ENCODE measurements at places on chromosomes 6 and 20.
A peak's percentile ranks its signal among the peaks of the same experiment; 100 is the strongest.

DNA sequence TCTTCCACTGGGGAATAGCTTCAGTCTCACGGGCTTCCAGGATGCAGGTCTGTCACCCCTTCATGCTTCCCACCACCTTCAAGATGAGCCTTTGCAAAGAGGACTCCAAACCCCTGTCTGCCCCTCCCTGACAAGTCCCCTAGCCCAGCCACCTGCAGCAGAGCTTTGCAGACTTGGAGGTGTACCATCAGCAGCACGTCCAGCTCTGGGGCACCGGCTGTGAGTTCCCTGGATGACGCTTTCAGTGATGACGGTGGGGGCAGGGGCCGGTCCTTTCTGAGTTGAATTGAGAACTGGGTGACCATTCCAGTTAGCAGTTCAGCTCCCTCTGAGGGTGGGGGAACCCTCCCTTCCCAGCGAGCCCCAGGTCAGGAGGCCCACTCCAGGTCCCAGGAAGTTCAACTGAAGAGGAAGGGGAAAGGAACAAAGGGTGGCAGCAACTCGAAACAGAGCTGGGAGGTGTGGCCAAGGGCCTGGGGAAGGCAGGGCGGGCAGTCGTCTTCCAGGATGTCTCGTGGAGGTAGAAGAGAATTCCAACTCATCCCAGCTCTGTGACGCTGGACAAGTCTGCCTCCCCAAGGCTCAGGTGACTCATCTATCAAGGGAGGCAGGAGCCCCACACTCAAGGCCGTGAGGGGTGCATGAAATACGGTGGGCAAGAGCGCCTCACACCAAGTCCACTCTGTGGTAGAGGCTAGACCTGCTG lies 86.0 kb downstream of the PTPN1 start:
- DNase-seq: no peak

- no peak for DNase-seq
These were observed 2.4 kb downstream of the HLA-DMA start for GRCh38 chr6:32950449-32950848.

- peak; percentile 18 for DNase-seq
These were observed 5.5 kb downstream of the BFSP1 start for GRCh38 chr20:17525650-17526049.

DNA sequence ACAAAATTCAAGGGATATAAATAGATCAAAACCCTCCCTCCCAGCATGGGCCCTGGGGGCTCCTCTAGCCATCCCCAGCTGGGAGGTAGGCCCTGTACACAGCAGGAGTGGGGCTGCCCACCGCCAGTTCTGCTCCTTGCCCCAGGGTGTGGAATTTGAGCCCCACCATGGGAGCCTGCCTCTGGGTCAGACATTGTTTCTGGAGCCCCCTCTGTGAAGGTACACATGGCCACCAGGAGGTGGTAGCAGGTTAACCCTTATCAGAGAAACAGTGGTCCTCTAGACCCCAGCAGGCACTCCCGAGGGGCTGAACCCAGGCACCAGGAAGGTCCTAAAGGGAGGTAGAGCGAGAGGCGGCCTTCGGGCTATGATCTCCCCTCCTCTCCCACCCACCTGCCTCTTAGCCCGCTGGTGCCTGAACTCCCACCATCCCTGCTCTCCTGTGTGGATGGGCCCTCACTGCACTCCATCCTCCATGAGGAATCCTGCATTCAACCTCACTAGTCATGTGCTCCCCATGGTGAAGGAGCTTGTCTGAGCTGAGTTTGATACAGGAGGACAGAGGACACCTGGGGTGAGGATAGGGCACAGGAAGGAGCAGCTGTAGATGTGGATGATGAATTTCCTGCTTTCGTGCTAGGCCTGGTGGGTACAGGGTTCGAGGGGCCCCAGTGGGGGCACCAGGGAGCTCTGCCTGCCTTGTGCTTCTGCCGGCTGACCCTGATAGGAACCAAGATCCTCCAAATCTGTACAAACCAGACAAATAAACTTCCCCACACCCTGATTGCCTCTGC lies 114.9 kb downstream of the GRM4 start:
- DNase-seq: no peak

DNA sequence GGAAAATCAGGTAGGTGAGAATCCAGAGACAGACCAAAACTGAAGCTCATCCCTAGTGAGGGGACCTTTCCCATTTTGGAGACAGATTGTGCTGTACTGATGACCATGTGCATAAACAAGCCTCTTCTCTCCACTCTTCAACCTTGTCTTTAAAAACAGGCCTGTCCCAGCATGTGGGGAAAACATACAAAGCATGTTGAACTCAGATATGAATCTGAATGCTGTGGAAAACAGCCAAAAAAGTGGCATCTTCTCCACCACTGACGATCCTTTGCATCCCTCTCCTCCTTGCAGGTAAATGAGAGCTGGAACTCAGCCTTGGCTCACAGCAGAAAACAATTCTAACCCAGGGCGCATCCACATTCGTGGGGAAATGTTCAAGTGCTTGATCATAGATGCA lies 123.7 kb upstream of the FOXQ1 start:
- no peak for DNase-seq

DNA sequence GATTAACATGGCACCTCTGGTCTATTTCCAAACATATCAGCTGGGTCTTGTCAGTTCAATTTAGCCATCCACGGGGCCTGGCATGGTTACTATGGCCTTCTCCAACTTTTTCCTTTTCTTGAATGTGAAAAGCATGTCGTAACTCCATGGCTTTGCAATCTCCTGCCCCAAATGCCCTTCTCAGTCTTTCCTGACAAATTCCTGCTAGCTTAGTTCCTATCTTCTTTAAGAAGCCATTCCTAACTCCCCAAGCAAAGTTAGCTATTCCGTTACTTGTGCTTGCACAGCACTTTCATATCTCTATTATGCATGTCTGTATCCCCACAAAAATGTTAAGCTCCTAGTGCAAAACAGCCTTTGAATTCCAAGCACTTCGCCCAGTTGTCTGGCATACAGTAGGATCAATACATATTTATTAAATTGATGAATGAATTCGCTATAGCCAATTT lies 105.6 kb downstream of the AIG1 start:
- DNase-seq: no peak

DNA sequence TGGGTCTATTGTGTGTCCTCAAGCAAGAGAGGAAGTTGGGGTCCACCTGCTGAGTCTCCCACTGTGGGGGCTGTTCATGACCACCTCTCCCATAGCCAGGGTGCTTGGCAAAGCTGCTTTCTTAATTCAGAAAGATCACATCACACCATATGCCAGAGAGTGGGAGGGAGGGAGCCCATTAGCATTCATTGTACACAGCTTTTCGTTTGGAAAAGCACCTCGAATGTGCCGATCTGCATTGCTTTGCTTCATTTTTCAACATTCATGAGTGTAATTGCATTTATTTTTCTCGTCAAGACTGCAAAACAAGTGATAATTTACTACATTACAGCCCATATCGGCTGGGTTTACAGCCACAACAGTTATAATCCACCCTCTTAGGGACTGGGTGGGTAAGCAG lies 327.3 kb downstream of the PTPRT start:
- DNase-seq: no peak

GRCh38 chr20:34577061-34577460 lies 18.5 kb downstream of the MAP1LC3A start:
- DNase-seq: no peak

DNA sequence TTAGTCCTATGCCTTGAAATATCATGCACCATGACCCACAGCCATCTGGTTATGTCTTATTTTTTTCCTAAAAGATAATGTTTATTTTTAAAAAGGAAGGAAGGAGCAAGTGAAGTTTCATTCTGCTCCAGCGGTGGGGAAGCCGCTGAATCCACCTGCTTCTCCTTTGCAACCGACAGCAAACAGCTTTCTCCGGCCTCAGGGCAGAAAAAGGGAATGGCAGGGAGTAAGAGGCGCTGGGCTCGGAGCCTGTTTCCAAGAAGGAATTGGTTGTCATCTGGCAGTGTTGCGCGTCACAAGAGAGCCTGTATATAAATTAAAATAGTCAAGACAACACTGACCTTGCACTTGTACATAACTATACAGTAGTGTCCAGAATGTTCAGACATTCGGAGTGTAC lies 14.2 kb downstream of the GFRA4 start:
- no peak for DNase-seq

- DNase-seq: no peak
These were observed 4.6 kb downstream of the ZNF184 start for GRCh38 chr6:27468334-27468733.

GRCh38 chr20:16279320-16279719 lies 293.9 kb downstream of the KIF16B start:
- DNase-seq: no peak

- no peak for DNase-seq
These were observed 2.7 kb downstream of the DLL1 start for GRCh38 chr6:170288091-170288631.

DNA sequence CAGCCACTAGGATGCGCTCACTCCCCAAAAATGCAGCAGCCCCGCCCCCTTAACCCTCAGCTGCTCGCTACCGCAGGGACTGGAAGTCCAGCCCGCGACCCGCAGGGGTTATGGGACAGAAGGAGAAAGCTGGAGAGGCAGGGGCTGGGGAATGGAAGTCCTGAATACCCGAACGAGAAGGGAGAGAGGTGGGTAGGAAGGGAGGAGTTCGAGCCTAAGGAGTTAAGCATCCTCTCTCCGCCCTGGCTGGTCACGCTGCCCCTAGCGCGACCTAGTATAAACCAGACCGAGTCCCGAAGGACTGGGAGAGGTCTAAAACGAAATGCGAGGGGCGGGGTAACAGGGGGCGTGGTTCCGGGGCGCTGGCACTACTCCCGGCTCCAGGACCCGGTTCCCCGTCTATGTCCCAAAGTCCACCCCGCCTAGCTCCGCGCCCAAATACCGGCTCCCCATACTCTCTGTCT lies 448 bp upstream of the DDAH2 start:
- DNase-seq: peak; percentile 79

DNA sequence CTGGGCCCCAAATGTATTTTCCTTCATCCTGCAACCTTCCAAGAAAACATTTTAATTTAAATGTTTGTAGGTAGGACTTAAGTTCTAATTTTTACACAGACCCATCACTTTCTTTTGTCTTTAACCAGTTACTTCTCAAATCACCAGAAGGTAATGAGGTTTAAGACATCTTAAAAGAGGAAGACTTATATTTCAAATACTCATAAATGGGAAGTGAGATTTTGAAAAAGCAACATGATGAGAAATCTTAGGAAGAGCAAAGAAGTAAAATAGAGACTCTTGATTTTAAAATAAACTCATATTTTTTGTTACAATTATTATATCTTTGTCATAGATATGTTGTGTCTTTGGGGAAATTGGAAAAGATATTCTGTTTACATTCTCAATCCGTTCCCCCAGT lies 82.3 kb downstream of the SYNE1 start:
- DNase-seq: no peak

DNA sequence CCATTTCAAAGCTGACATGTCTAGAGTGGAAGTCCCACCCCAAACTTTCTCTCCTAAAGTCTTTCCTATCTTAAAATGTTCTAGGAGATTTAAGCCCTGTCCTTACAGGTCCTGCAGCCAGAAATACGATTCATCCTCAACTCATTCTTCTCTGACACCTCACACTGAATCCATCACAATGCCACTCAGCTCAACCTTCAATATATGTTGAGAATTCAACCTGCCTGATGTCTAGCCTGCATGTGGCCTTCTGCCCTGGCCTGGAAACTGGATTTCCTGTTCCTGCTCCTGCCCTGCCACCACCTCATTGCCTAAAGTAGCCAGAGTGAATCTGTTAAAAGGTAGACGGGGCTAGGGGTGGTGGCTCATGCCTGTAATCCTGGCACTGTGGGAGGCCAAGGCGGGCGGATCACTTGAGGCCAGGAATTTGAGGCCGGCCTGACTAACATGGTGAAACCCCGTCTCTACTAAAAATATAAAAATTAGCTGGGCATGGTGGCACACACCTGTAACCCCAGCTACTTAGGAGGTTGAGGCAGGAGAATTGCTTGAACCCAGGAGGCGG lies 345.9 kb downstream of the CDH26 start:
- DNase-seq: no peak

- DNase-seq: no peak
These were observed 420 bp upstream of the BTN2A1 start for GRCh38 chr6:26457264-26457805.

DNA sequence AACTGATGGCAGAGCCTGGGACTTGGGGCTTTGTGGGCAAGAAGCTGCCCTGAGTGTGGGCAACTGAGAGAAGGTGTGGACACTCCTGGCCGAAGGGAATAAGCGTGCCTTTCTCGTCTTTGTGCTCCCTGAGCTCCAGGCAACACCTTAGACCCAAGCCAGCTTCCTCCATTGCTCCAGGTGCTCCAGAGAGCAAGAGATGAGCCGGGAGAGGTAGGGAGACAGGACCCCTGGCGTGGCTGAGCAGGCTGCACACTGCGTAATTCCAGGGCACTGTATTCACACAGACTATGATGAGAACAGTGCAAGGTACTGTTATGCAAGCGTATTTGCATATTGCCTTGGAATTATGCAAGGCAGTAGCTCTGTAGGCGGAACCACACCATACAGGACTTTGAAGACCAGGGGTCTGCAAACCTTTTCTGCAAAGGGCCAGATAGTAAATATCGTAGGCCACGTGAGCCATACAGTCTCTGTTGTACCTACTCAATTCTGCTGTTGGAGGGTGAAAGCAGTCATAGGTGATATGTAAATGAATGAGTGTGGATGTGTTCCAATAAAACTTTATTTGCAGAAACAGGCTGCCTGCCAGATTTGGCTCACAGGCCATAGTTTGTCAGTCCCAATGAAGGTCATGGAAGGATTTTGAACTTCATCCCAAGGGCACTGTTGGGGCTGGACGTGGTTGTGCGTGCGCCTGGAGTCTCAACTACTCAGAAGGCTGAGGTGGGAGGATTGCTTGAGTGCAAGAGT lies 42.1 kb upstream of the FAM83D start:
- DNase-seq: no peak

DNA sequence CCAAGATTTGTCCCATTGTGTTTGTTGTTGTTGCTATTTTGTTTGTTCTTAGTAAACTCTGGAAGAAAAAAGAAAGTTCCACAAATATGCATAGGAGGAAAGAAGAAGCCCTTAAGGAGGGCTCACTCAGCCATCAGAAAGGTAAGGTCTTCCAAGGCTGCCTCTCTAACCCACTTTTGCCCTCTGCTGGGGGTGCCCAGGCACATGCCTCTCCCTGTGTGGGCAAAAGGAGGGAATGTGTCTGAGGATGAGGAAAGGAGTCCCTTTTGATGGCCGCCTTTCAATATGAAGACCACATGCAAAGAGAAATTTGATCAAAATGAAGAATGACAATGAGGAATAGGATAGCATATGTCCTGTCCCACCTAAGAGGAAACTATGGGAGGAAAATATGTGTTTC lies 248.2 kb upstream of the POU3F2 start:
- DNase-seq: no peak

All from effector memory CD8-positive, alpha-beta T cell (primary cell).